ENCODE measurements at places on chromosomes 4 and X.

GRCh38 chrX:148466292-148466691 is 34.1 kb upstream of the AFF2 start:
- DNase-seq = no peak

DNA sequence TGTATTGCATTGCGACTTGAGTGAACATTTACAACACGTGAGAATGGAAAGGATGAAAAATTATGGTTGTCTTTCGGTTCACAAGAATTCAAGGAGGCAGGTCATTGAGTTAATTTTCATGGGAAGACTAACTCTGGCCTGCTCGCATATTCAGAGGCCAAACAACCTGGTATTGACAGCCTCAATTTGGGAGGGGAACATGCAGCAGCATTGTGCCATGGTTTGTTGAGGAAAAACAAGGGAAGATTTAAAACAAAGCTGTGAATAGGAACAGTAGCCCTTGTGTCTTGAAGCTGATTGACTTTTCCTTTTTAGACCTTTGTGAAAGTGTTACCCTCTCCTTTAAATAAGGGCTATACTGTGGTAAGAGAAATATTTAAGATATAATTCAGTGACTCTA is 31.9 kb downstream of the FAT4 start:
- DNase-seq = no peak

GRCh38 chrX:121028419-121028818 is 19.0 kb upstream of the GLUD2 start:
- DNase-seq = no peak

GRCh38 chr4:15781427-15782095 is 3.4 kb downstream of the CD38 start:
- DNase-seq = no peak

- DNase-seq = no peak
These were observed 785.0 kb downstream of the GLUD2 start for GRCh38 chrX:121832446-121832845.

DNA sequence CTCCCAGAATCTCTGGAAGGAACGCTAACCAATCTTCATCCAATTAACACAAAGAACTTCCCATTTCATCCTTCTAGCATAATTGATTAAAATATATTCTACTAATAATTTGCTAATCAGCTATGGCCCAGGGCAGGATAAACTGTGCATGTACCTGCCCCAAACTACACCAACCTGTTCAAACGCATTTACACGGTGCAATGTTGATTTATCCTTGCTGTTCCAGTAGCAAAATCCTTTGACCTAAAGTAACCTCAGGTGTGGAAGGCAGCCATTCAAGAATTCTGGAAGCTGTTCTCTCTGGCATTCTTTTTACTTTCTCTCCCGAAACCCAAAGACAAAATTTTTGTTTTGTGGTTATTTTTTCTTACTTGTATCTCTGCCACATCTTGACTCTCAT is 309.4 kb downstream of the ZNF674 start:
- no peak for DNase-seq

DNA sequence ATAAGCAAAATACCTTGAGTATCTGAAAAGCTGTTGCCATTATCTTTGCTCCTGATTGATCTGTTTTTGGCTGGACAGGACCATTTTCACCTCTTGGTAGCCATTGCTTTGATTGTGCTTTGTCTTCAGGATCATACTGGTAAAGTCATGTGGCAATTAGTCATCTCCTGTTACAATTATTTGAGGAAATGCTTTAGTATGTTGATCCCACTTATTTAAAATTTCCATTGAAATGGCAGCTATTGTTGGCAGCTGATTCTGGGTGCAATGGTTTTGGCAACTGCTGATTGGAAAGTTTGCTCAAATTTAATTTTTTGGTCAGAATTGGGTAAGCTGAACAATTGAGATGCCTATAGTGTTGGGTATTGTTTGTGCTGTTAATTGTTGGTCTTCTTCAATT is 238.3 kb upstream of the TLL1 start:
- no peak for DNase-seq

DNA sequence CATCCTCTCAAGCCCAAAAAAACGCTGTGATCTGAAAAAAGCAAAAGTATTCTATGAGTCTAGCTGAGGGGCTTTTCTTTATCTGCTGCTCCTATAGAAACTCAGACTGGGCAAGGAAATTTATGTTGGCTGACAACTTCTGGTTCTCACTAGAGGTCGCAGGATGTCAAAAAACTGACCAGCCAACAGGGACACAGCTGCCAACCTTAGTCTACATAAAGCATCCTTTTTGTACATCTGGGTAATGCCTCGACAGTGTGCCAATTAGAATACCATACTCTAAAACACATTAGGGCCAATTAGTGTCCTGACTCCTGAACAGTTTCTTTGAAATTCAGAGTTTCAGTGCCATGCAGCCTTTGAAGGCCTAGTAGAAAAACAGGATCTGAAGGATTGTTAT is 8.8 kb upstream of the TLL1 start:
- no peak for DNase-seq

- no peak for DNase-seq
These were observed 589.6 kb downstream of the IL15 start for GRCh38 chr4:142226014-142226413.

DNA sequence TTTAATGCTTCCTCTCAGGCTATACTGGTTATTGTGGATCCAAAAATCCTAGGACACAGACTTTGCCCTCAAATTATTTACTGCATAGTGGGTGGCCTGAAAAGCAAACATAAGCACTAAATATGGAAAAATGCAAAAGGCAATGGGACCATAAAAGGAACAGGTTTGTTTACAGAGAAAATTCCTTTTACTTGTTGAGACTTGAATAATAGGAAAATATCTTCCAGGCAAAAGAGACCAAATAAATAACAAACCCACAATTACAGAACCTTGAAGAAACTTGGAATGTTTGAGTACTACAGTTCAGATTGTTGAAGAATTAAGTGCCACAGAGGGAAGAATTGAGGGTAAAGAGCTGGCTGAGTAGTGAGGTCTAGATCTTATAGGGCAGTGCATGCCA is 711.0 kb downstream of the C4orf33 start:
- no peak for DNase-seq

DNA sequence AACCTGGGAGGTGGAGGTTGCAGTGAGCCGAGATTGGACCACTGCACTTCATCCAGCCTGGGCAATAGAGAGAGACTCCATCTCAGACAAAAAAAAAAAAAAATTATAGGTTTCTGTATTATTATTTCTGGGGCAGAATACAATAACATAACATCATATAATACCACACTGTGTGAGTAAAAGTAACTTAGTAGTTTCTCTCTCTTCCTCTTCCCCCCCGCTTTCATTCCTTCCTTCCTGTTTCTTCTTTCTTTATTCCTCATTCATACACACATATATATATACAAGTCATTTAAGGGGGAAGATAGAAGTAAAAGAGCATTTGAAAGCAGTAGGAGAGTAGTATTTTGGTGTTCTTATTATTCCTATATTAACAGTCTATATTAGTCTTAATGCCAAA is 55.9 kb upstream of the FHDC1 start:
- DNase-seq = no peak

- DNase-seq = no peak
These were observed 220.2 kb downstream of the SOWAHB start for GRCh38 chr4:76677571-76678326.

DNA sequence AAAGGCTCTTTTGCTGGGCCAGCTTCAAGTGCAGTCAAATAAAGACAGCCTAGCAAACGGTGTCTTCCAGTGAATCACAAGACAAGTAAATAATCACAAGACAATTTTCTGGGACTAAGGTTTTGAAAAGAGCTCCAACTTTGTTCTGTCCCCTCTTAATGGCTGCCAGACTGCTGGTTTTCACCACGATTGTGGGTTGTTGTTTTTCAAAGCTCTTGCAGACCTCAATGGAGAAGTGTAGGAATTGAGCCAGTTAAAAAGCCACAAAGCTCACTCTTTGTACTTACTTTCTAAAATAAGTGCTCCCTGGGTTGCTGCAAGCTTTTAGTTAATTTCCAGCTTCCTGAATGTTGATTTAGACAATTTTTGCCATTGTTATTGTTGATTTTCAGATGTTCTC is 405.8 kb upstream of the HTR2C start:
- DNase-seq = no peak

- DNase-seq = no peak
These were observed 896.1 kb upstream of the LCORL start for GRCh38 chr4:18917689-18918088.

GRCh38 chr4:184039963-184040383 is 134.9 kb downstream of the STOX2 start:
- DNase-seq = no peak

DNA sequence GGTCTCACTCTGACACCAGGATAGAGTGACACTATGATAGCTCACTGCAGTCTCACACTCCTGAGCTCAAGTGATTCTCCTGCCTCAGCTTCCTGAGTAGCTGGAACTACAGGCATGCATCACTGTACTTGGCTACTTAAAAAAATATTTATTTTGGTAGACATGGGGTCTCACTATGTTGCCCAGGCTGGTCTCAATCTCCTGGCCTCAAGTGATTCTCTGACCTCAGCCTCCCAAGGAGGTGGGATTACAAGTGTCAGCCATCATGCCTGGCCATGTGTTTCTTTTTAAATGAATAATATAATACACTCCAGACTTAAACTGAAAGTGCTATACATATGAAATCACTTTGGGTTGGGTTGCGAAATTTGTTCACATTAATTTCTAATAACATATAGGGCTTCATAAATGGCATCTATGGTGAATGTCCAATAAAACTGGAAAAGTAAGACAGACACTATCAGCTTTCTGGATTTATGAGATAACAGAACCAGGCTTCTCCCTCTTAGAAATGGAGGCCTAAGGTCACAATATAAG is 48.0 kb downstream of the SEC24D start:
- DNase-seq = no peak

GRCh38 chr4:68358988-68359387 is 9.1 kb upstream of the YTHDC1 start:
- no peak for DNase-seq

DNA sequence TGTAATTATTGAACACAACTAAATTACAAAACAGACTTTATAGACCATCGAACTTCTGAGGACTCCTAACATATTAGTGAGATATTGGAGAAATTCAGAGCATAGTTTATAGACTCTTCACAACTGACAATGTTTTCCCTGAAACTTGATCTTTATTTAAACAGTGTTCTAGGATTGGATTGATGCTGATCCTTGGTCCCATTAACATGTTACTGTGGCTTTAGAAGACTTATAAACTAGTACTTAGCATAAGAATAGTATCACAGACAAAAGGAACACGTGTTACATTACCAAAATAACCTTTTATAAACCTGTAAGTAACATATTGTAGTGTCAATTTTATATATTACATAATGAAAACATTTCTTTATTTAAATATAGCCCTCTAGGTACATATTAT is 689.6 kb downstream of the CCSER1 start:
- DNase-seq = no peak

- no peak for DNase-seq
These were observed 16.8 kb downstream of the DCAF8L1 start for GRCh38 chrX:27964432-27964831.

DNA sequence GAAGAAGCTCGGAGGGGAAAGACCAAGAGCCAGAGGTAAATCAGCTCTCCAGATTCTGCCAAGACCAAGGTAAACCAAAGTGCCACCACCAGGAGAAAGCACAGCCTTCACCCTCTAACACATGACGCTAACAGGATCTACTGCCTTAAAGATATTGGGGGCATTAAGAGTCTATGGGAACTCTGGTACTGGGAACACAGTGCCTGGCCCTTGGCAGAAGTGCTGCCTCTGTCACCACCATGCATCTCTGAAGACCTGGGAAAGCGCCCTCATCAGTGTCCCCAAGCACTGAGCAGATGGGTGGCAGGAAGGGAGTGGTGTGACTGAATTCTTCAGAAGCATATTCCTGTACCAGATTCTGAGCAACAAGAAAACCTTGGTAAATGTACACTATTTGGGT is 1.3 kb downstream of the QDPR start:
- no peak for DNase-seq
